NCI-H1092 treated with DMSO at 0.1 percent for 48 hours (cell line): ENCODE measurements at places on chromosomes 12 and 14.

- peak; percentile 70 for DNase-seq
These were observed 4.4 kb downstream of the CACNA1C start for GRCh38 chr12:2057041-2057794.

- DNase-seq, result no peak
These were observed 13.2 kb downstream of the ADIPOR2 start for GRCh38 chr12:1703771-1704722.

- no peak for DNase-seq
These were observed 457.0 kb downstream of the SLC6A15 start for GRCh38 chr12:84455598-84455997.

- DNase-seq, result no peak
These were observed 1.3 kb downstream of the MARS1 start for GRCh38 chr12:57489157-57489641.

GRCh38 chr14:23365732-23366425 is 907 bp upstream of the EFS start:
- peak; percentile 23 for DNase-seq

- no peak for DNase-seq
These were observed 200.9 kb downstream of the RAD51B start for GRCh38 chr14:68020493-68020892.

DNA sequence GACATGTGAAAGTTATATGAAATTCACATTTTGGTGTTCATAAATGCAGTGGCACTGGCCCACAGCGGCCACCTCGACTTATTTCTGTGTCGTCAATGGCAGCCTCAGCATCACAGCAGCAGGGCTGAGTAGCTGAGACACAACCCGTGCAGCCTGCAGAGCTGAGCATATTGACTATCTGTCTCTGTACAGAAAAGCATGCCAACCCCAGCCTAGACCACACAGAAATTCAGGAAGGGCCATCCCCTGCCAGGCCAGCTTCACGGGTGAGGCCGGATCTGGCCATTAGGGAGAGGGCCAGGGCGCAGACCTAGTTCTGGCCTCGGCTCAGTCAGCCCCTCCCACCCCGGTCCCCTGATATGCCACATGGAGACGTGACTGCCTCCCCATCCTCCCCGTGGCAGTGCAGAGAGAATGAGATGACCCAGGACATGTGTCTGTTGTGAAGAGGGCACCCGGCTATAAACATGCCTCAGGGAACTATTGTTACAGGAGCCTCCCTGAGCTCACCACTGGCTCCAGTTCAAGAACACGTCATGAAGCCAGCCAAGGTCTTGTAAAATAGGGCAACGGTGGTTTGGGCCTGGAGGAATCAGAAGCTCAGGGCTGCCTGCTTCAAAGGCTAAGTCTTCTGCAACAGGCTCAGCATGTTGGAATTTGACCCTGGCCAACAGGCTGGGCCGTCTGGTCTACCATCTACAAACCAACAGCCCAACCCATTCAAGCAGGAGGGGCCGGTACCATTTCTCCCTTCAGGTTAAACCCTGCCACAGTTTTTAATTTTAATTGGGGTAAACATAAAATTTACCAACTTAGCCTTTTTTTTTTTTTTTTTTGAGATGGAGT is 25.5 kb downstream of the SCARB1 start:
- DNase-seq, result peak; percentile 87

DNA sequence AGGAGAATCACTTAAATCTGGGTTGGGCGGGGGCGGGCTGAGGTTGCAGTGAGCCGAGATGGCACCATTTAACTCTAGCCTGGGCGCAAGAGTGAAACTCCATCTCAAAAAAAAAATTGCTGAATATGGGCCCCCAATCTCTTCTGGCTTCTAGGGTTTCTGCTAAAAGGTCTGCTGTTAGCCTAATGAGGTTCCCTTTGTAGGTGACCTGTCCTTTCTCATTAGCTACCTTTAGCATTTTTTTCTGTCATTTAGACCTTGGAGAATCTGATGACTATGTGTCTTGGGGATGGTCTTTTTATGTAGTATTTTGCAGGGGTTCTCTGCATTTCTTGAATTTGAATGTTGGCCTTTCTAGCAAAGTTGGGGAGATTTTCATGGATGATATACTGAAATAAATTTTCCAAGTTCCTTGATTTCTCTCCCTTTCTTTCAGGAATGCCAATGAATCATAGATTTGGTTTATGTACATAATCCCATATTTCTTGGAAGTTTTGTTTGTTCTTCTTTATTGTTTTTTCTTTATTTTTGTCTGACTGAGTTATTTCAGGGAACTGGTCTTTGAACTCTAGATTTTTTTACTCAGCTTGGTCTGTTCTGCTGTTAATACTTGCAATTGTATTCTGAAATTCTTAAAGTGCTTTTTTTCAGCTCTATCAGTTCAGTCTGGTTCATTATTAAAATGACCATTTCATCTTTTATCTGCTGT is 181.5 kb downstream of the TTC6 start:
- DNase-seq, result no peak

GRCh38 chr12:52636189-52636588 is 15.8 kb downstream of the KRT2 start:
- no peak for DNase-seq

- no peak for DNase-seq
These were observed 25.5 kb upstream of the NAA30 start for GRCh38 chr14:57364659-57365450.

- peak; percentile 56 for DNase-seq
These were observed 1.8 kb downstream of the MYH6 start for GRCh38 chr14:23406244-23406643.

- DNase-seq, result no peak
These were observed 663 bp downstream of the WASHC3 start for GRCh38 chr12:102061096-102061559.

DNA sequence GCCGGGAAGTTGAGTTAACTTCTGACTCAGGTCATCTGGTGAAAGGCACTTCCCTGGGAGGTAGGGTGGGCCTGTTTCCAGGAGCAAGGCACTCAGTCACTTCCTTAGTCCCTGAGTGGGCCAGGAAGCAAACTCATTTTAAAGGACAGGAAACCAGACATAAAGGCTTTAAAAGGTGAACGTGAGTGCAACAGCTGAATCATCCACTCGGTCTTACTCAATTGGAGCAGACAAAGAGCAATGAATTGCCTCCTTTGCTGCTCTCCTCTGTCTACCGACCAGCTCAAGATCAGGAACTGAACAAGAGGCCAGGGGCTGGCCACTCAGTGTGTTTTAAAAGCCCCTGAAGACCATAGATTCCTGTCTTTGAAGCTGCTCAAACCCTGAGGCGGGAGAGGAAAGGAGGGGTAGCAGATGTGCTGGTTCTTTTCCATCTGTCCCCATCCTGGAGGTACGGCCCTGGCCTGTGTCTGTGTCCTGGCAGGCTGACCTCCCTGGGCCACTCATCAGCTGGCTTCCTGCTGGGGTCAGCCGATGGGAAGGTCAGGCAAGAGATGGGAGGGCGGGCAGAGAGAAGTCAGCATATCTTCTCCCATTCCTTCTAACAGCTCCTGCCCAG is 148.9 kb downstream of the PPM1H start:
- peak; percentile 9 for DNase-seq
